ENCODE measurements at places on chromosomes 6 and 20.
A peak's percentile ranks its signal among the peaks of the same experiment; 100 is the strongest.

- peak; percentile 16 for DNase-seq
Observed at GRCh38 chr20:58818586-58819285, 32.0 kb downstream of the GNAS-AS1 start.

DNA sequence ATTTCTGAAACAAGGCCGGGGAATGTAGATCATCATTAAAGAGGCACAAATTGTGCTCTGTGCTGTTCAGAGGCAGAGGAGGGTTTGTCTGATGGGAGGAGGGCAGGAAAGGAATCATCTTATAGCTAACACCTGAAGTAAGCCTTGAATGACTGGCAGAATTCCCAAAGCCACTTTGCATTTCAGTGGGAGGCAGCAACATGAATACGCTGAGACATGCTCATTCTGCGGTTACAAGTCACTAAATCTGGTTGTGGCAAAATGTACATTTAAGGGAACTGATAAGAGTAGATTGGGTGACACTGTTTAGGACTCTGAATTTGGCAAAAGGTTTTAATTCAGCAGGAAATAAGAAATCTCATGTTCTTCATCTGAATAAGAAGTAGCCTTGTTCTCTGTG, 4.4 kb upstream of the COL19A1 start:
- no peak for DNase-seq

DNA sequence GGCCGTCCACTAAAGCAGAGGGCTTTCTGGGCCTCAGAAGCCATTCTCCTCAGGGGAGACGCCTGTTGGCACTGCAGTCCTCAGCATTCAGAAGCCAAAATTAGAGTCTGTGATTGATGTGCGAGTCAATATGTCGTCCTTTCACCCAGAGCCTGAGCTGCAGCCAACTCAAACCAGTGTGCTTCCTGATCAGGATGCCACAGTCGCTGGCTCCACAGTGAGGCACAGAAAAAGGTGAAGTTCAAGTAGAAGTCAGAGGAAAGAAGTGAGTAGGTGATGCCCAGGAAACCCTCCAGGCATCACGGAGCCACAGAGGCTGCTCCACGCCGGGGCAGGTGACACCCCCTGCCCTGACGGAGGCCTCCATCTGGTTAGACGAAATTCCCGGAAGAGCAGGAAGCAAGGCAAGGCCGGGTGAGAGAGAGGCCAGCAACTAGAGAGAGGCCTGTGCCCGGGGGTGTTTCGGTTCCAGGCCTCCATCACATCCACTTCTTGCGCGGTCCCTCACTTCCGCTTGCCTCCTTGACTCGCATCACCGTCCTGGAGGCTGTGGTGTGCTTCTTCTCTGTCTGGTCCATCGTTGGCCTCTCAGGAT, 177.7 kb upstream of the SNX9 start:
- no peak for DNase-seq

DNA sequence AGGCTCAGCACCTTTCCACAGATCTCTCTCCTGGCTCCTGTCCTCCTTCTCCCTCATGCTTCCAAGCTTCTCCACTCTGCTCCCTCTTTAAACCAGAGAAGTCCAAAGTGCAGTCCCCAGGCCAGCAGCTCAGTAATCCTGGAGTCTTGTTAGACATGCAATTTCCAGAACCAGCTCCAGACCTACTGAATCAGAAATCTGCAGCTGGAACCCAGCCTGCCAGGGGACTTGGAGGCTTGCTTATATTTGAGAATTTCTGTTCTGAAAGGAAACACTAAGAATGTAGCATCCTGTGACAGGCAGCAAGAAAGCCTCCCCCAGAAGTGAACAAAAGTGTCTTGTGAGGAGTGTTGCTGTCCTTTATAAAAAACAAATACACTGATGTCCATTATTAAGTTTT, 438.1 kb downstream of the BCKDHB start:
- DNase-seq: no peak

GRCh38 chr20:63222541-63222940, 6.6 kb upstream of the YTHDF1 start:
- no peak for DNase-seq

GRCh38 chr6:121548131-121548530, 112.7 kb downstream of the GJA1 start:
- DNase-seq: no peak

- no peak for DNase-seq
Observed at GRCh38 chr20:20582734-20583133, 129.7 kb downstream of the RALGAPA2 start.

- DNase-seq: no peak
Observed at GRCh38 chr20:605237-605636, 4.9 kb downstream of the TCF15 start.

DNA sequence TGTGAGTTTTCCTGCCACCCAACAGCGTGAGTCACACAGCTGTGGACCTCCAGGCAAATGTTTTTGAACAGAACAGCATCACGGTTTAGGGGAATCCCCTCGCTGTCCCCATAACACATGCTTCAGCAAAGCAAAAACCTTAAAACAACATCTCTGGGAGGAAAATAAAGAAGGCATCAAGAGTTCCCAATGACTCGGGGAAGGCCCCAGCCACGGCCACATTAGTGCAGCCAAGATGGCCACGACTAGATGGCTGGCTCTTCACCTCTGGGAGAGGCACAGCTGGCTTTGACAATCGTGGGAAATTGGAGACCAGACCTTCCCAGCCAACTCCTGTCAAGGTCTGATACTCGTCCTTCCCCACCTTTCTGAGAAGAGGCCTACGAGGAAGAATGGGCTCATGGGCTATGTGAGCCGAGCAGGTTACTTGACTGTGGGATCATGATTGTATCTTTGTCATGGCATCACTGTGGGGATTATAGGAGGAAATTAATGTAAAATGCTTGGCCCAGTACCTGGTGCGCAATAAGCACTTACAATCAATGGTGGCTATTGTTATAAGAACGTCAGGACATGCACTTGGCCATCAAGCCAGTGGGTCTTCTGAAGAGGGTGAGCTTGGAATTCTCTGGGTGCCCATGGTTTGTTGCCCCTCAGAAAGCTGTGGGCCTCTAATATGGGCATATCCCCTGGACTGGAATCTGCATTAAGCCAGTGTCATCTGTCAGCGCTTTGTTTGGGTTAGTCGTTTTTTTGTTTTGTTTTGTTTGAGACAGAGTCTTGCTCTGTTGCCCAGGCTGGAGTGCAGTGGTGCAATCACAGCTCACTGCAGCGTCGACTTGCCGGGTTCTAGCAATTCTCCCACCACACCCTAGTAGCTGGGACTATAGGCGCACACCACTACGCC, 43.6 kb downstream of the FGD2 start:
- peak; percentile 26 for DNase-seq

- DNase-seq: no peak
Observed at GRCh38 chr6:157123234-157123633, 200.1 kb downstream of the TMEM242 start.

DNA sequence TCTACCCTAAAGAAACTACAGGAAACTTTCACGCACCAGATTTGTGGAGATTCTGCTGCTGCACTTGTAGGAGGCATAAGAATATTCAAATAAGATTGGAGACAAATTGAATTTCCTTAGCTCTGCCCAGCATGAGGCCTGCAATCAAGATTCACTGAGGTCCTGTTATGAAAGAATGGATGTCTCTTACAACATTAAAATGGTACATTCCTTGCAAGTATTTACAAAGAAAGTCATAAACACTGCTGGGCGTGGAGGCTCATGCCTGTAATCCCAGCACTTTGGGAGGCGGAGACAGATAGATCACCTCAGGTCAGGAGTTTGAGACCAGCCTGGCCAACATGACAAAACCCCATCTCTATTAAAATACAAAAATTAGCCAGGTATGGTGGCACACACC, 74.0 kb upstream of the MAP3K4 start:
- no peak for DNase-seq

DNA sequence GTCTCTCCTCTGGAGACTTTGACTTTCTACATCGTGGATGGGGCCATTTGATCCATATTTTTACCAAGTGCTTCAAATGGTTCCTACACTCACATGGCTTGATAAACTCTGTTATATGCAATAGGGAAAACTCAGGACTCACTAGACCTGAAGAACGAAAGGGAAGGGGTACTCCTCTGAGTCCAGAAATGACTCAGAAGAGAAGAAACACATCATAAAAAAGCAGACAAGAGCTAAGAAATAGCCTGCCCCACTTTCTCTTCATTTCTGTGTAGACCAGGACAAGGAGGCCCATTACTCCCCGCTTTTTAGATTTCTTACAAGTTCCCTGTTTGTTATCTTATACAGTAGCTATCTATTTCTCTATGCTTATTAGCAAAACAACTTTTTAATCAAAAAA, 369.8 kb upstream of the ARID1B start:
- no peak for DNase-seq

- no peak for DNase-seq
Observed at GRCh38 chr6:30687659-30688431, 1.4 kb upstream of the PPP1R18 start.

Measured in activated CD4-positive, alpha-beta T cell treated with anti-CD3 and anti-CD28 coated beads, Interleukin-2, amount 50 U/mL, for 24 hours (primary cell).